NCI-H2081 treated with DMSO at 0.1 percent for 48 hours (cell line): ENCODE measurements at places on chromosomes 1 and 21.

GRCh38 chr1:5620418-5620817, 371.8 kb downstream of the NPHP4 start:
- DNase-seq: no peak

DNA sequence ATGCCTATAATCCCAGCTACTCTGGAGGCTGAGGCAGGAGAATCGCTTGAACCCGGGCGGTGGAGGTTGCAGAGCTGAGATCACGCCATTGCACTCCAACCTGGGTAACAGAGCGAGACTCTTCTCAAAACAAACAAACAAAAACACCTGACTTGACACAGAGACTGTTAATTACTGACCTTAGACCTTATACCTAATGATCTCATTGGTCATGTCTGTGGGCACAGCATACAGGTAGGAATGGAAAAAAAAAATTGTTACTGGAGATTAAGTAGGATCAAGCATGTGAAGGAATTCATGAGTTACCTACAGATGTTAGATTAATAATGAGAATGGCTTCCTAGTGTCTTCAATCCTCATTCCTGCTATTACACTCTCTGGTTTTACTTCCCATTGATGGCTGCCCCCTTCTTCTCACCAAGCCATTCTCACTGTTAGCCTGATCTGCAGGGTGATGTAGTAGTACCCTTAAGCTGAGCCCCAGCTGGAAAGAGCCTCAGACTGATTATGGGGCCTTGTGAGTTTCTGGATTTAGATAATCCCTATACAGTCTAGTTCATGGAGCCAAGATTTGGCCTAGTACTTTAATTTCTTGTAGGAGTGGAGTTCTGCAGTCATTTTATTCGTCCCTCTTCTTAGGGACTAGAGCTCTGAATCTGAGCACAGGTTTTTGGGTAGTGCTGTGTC, 8.8 kb downstream of the TBCE start:
- no peak for DNase-seq

- no peak for DNase-seq
These were observed 39.1 kb upstream of the ECE1 start for GRCh38 chr1:21329209-21329844.

DNA sequence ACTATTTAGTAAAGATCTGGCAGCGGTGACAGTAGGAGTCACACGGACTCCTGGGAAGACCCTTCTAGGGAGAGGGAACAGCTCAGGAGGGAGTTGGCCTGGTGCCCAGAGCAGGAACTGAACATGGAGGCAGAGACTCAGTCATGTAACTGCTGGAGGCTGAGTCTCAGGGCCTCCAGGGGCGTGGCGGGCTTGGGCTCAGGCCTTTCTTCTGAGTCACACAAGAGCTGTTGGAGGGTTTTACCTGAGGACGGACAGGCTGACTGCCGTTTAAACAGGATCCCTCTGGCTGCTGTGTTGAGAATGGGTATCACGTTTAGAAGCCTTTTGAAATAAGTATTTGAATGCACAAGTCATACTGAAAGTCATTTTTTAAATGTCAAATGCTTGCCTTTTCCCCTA, 7.2 kb upstream of the ETS2 start:
- no peak for DNase-seq

GRCh38 chr1:29017235-29017634, 102.9 kb downstream of the EPB41 start:
- no peak for DNase-seq

GRCh38 chr1:115071012-115071664, 18.2 kb downstream of the TSPAN2 start:
- DNase-seq: no peak

GRCh38 chr1:70204600-70204999, 779 bp downstream of the LRRC40 start:
- DNase-seq: no peak

DNA sequence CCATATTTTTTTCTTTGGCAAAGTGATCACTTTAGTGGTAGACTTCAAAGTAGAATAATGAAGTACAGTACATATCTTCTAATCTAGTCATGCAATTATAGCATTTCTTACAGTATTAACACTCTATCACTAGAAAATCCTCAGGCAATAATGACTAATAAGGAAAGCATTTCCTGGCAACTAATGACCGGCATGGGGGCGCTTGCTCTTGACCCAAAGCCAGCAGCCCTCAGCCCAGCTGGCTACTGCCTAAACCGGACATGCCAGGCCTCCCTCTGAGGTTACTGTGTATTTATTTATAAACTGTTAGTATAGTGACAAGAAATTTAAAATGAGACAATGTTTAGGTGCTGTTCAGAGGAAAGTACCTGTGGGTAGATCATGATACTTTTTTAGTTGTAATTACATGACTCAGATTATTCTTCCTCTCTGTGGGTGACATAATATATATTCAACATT, 633.8 kb downstream of the PTPRC start:
- DNase-seq: no peak

GRCh38 chr1:29412591-29412990, 176.3 kb downstream of the PTPRU start:
- DNase-seq: no peak

DNA sequence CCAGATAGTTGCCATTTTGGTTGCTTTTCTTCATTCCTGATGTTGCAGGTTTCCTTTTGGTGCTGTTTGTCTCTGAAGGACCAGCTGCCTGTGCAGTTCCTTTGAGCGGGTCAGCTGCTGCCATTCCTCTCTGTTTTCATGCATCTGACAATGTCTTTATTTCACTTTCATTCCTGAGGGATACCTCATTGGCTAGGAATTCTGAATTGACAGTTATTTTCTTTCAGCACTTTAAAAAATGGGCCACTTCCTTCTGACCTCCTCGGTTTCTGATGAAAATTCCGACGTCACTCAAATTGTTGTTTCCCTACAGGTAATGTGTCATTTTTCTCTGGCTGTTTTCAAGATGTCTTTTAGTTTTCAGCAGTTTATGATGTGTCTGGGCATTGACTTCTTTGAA, 24.8 kb downstream of the CCSAP start:
- no peak for DNase-seq

DNA sequence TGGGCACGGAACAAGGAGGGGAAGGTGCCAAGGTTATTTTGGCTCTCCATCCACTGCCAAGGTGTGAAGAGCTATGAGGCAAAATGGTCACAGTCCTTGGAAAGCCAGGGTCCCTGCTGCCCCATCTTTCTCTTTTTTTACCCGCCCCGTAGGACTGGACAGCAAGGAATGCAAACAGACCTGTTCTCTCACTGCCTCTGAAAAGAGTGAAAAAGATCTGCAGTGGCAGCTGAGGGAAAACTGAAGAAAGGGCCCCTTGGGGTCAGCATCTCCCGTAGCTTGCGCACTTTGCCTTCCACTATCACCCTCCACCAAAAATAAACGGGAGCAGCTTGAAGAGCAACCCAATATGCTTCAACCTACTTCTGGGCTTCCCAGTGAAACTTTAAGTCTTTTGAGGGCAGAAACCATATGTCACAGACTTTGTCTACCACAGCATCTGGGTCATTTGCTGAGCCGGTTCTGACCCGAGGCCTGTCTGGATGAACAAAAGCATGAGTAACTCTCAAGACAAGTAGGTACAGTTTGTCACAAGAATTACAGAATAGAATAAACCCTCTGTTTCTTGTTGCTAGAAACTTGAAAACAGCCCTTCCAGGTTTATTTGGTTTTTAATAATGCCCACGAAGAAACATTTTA, 9.4 kb upstream of the KIF14 start:
- no peak for DNase-seq

DNA sequence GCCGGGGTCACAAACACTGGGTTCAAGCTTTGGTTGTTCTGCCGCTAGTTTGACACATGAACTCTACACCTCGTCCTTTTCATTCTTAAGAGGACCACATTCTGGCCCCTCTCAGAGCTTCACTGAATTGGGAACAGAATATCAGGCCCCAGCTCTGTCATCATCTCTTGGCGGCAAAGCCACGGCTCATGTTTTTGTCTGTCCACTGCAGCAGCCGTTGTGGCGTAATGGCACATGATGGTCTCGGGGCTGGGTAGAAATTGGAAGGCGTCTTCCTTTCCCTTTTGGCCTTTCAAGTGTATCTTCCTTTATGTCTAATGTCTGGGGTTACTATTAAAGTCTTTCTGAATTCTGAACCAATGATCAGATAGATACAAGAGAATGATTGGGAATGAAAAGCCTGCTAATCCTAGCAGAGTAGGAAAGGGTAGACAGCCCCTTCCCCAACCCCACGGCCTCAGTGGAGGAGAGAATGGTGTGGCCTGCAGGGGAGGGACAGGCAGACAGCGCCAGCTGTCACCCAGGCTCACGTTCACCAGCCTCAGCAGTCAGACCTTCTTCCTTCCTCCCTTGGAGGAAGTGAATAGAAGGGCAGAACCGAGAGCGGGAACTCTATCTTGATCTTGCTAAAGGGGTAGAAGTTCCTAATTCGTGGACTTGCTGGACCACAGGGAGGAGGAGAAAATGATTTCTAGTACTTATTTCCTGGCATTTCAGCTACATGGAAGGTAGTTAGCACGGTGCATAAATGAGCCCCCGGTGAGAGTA, 498.1 kb downstream of the KIF26B start:
- DNase-seq: no peak

DNA sequence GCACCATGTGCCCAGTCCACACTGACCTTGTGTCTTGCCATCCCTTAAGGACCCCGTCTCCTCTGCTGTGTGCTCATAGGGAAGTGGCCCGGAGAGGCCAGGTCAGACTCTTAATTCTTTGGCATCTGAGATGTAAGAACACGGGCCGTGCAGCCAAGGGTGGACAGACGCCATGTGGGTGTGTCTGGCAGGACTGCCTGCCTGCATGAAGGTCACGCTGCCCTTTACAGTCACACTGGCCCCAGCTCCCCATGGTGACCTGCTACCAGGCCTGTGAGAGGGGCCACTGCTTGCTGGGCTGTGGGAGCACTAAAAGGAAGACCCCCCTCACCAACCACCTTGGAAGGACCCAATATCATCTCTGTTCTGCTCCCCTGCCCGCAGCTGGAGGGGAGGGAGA, 17.7 kb downstream of the DHRS3 start:
- no peak for DNase-seq

GRCh38 chr1:147740391-147740790, 20.0 kb downstream of the GJA5 start:
- DNase-seq: no peak

DNA sequence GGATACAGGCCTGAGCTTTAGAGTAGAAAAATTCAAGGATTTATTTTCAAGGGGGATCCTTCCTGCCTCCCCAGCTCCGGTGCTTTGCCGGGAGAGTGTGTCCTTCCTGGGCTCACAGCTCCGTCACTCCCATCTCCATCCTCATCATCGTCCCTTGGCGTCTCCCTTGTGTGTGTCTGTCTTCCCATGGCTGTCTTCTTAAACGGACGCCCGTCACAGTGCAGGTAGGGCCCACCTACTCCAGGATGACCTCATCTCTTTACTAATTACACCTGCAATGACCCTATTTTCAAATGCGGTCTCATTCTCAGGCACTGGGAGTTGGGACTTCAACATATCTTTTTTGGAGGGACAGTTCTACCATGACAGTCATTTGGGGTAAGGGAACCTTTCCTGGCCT, 320.3 kb upstream of the C1orf174 start:
- no peak for DNase-seq

GRCh38 chr1:48263041-48263440, 40.5 kb downstream of the SLC5A9 start:
- DNase-seq: no peak

DNA sequence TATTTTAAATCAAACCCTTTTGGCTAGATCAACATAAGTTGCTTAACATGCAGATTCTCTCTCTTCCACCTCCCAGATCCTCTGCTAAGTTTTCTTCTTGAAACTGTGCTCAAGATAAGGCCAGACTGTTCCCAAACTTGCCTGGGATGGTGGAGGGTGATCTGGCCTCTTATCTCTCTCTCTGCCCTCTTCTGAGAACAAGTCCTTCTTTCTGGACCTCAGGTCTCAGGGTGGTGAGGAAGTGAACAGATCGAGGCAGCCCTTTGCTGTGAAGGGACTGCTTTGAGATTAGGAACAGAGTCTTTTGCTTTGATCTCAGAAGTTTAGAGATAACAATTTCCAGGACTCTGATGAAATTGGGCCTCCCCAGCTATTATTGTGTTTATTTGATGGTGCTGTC, 70.7 kb downstream of the HUNK start:
- DNase-seq: no peak

- DNase-seq: no peak
These were observed 29.0 kb upstream of the NTPCR start for GRCh38 chr1:232921381-232921780.

DNA sequence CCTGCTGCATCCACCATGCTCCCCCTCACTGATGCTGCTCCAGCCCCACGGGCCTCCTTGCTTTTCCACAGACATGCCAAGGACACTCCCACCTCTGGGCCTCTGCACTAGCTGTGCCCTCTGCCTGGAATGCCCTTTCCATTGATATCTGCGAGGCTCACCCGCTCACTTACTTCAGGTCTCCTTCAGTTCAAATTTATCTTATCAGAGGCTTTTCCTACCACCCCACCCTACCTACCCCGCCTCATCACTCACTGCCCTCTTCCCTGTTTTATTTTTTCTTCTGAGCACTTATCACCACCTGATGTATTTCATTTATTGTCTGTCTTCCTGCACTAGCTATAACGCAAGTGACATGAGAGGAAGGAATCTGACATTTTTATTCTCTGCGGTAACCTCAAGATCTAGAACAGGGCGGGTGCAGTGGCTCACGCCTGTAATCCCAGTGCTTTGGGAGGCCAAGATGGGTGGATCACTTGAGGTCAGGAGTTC, 7.0 kb downstream of the HSPG2 start:
- no peak for DNase-seq

GRCh38 chr1:53584777-53585107, 125.5 kb downstream of the DMRTB1 start:
- no peak for DNase-seq

- no peak for DNase-seq
These were observed 95.2 kb downstream of the KCNJ6 start for GRCh38 chr21:37821092-37821491.

- DNase-seq: no peak
These were observed 278.9 kb downstream of the RWDD3 start for GRCh38 chr1:95512925-95513324.

- DNase-seq: no peak
These were observed 56.2 kb upstream of the GNG12 start for GRCh38 chr1:67889466-67889865.

GRCh38 chr1:221276896-221277409, 397.7 kb downstream of the HLX start:
- DNase-seq: no peak

DNA sequence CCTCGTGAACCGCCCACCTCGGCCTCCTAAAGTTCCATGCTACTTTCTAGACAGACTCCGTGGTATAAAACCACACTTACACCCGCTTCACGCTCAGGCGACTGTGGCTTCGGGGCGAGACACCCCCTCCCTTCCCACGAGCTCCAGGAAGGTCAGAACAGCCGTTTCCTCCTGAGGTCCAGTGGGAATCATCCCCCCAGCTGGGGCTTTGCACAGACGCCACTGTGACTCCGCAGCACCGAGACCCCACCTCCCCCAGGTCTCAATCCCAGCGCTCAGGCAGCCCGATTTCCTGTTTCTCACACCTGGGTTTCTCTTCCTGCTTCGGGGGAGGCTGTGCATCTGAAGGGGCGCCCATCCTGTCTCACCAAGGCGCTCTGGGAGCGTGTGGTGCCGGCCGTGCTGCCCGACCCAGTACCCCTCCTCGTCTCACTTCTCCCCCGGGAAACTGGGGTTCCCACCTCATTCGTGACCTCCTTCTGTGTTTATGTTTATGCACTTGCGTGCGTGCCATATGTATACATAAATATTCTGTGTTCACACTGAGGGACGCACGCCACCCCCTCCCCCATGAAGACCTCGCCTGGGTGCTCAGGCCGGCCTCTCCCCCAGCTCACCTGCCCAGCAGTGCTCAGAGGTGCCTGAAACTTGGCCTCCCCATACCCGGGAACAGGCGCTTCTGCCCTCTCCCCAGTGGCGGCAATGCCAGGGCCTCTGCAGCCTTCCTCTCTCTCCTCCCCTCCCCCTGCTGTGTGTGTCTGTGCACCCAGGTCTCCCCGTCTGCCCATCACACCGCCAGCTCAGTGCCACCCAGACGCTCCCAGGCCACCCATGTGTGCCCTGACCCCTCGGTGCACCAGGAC, 14.6 kb downstream of the SLC35E2B start:
- no peak for DNase-seq
